Fibroblast of skin of left quadriceps (primary cell): ENCODE measurements at places on chromosomes 1 and 21.

DNA sequence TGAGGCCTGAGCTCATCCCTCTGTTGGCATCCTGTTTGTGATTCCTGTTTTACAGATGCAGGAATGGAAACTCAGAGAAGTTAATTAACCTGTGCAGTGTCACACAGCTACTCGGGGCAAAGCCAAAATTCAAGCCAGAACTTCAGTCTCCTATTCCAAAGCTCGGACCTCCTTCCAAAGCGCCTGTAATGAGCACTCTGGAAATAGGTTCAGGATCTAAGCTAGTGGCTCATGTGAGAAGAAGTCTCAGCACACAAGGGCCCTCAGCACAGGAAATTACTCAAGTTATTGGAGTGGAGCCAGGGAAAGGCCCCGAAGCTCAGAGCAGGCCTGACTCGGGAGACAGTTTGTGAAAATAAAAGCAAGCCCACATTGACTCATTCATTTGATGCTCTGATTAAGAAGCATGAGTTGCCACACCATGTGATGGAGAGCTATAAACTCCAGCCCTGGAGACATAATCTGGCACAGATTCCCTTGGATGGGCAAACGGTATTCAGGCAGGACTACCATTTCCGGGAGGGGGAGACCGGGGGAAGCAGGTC, 50.6 kb upstream of the LYST start:
- peak; percentile 99 for DNase-seq

GRCh38 chr1:26353210-26353859, 595 bp downstream of the CRYBG2 start:
- DNase-seq: no peak

DNA sequence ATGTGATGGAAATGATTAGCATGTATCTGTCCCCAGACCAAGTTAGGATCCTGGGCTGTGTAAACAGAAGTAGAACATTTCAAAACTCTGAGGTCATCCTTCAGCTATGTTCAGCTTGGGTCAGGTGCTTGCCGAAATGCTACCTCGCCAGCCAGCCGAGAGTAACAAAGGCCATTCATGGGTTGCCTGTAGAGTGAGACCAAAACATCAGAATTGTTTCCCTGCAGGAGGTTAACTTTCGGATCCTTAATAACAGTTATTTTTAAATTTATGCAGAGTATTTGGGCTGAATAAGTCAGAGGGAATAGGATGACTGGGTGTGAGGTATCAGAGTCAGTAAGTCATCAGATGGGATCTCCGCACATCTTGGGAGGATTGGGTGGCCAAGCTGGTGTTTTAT, 35.6 kb downstream of the SMYD2 start:
- DNase-seq: no peak

GRCh38 chr21:19557046-19557445, 1153.5 kb upstream of the TMPRSS15 start:
- DNase-seq: no peak

DNA sequence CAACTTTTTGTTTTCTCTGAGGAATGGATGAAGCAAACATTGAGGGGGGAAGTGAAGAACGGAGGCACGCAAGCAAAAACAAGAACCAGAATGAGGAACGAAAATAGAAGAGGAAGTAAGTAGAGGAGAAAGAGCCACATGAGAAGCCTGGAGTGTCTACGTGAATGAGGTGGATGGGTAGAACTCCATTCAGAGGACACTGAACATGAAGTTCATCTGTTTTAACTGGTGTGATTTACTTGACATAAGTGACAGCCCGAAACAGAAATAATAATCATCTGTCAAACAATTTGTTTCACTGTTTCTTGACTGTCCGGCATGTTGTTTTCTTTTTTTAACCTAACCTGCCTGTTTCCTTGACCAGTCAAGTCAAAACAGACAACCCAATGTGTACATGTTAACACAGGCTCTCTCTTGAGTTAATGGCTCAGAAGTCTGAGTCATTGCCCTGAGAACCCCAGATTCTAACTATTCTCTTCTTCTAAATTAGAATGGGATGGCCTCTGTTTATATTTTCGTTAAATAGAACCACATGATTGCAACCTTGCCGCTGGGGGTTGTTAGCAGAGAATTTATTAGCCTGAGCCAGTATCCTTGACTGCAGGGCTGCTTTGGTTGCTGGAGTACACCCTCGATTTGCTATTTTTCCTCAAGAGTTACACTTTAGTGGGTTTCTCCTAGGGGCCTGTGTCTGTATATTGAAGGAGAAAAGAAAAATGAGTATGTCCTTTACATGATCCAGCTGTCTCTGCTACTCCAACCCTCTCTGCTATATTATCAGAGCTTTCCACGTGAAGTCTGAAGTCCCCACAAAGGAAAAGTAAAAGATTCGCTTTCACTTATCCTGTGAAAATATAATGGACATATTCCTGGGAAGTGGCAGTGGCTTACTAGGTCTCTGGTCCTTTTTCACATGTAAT, 151.7 kb downstream of the ZC3H11B start:
- DNase-seq: peak; percentile 74

GRCh38 chr21:19228226-19228625, 824.6 kb upstream of the TMPRSS15 start:
- DNase-seq: no peak

- no peak for DNase-seq
Observed at GRCh38 chr21:44499211-44499560, 40.8 kb downstream of the KRTAP10-1 start.

DNA sequence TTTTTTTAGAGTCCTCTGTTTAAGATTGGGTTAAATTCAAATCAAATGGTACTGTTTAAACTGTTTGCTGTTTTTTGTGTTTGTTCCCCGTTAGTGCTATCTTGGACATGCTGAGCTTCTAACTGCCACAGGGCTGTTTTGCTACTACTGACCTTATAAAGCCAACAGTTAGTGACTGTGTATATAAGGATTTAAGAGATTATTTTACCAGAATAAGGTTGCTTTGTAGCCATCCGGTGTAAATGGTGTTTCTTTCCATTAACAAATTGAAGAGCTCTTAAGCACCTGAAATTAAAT, 37.0 kb downstream of the ZNF281 start:
- no peak for DNase-seq

DNA sequence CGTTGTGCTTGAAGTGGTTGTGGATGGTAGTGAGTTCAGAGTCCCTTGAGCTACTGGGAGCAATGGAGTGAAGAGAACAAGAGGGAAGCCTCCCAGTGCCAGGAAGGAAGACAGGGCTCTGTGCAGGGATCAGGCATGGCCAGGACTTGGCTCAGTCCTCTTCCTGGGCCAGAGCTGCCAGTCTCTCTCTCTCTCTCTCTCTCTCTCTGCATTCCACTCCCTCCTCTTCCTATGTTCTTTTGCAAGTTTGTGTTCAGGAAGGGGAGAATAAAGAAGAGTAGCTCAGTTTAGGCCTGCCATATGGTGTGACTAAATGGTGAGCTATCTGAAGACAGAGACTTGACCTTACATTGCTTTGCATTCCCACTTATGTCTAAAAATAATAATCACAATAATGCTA, 20.5 kb upstream of the RPTN start:
- no peak for DNase-seq

DNA sequence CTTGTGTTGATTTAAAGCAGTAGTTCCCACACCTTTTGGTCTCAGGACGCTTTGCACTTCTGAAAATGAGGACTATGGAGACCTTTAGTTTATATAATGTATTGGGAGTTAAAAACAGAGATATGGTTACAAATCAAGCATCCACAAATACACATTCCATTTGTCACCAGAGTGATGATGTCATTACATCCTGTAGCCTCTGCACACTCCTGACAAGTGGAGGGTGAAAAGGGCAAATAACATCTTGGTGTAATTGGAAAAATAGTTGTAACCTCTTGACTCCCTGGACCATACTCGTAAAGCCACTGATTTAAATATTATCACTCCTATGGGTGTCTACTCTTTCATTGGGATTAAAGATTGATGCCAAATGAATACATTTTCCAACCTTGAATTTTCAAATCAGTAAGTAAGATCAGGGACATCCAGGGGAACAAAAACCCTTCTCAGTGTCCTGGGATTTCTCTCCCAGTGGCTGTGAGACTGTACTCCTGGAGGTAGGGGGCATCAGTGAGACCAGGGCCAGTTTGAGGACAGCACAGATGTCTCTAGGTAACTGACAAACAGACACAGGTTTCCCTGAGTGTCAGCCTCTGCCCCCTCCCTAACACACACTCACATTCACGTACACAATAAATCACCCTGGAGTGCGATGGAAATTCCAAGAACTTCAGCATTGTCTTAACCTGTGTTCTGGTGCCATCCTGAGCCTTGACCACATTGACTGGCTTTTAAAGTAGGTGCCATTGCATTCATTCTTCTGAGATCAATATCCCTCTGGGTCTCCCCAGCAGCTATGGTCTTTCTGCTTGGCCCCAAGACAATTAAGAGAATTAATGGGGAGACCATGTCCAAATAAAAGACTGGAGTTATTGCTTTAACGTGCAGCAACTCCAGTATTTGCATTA, 63.0 kb downstream of the NR5A2 start:
- DNase-seq: no peak
